ENCODE measurements at places on chromosomes 3 and 15.

DNA sequence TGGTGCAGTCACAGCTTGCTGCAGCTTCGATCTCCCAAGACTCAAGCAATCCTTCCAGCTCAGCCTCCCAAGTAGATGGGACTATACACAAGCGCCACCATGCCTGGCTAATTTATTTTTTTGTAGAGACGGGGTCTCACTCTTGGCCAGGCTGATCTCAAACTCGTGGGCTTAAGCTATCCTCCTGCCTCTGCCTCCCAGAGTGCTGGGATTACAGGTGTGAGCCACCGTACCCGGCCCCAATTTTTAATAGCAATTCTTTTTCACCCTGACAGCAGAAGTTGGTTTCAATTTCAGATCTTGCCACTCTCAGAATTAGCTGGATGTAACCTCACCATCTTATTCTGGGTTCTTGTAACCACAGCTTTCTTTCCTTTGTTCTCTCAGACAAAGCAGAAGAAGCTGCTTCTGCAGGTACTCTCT is 64.8 kb downstream of the TRIM71 start:
- no peak for DNase-seq

DNA sequence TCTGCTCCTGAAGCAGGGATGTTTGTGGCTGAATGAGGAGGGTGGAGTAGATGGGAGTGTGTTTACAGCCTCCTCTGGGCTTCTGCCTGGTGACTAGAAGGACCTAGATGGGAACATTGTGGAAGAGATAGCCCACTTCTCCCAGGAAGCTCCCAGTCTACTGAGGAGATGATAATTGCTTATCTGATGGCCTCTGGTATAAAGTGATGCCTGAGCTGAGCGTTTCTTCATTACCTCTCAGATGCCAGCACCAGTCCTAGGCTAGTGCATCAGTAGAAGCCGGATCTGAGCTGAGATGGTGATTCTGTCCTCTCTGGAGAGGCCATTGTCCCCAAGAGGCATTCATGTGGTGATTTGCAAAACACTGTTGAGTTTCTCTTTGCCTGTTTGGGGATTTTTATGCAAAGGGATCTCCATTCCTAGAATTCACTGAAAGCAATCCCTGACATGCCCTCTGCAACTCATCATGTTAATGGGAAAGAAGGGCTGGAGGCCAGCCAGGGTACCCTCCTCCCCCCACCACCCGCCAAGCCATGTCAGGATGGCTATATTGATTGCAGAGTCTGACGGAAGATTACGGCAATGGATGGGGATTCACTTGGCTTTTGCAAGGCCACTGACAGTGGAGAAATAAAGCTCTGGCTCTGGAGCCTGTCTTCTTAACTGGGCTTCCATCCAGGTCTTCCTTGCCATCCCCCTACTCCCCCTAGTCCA is 166.4 kb upstream of the ROPN1 start:
- DNase-seq: no peak

GRCh38 chr3:47614788-47615187 is 36.1 kb upstream of the CSPG5 start:
- DNase-seq: no peak

DNA sequence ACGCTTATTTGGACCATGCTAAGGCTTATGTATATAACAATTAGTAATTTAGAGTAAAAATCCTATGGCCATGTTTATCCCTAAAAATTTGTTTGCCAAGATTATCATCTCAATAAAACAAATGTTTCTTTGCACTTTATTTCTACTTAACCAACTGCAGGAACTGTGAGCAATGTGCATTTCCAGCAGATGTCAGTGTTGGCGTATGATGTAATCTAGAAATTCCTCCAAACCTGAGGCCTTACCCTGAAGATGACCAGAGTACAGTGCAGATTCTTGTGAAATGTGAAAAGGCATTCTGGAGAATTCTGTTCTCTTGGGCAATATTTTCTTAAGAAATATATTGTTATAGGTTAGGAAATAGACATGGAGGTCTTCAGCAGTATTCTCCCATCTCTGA is 205.9 kb downstream of the MBNL1 start:
- peak; percentile 48 for DNase-seq

DNA sequence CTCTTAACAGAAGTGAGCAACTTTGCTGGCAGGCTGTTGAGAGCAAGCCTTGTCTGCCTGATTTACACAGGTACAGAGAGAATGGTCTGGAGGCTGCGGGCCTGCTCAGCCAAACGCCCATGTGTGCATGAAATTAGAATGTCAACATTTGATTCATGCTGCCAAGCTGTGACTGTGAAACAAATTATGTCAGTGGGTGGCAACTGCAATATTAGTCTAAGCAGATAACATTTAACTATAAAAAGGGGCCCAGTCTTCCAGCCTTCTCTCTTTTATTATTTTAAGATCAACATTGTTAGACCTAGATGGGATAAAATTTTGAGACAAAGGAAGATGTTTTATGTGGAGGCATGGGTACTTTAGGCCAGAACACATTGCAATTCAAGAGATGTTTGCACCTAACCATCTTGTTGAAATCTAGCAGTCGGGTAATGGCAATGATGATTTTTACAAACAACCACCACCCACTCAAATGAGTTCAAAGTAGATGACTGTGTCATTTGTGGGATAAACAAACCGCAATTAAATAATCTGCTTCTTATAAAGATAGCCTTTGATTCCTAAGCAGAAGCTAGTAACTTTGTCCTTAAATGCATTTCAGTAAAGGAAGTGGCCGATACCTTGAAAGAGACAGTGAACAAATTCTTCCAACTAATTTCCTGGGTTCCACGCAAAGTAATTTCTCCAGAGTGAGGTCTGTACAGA is 70.2 kb downstream of the FOXB1 start:
- DNase-seq: no peak

DNA sequence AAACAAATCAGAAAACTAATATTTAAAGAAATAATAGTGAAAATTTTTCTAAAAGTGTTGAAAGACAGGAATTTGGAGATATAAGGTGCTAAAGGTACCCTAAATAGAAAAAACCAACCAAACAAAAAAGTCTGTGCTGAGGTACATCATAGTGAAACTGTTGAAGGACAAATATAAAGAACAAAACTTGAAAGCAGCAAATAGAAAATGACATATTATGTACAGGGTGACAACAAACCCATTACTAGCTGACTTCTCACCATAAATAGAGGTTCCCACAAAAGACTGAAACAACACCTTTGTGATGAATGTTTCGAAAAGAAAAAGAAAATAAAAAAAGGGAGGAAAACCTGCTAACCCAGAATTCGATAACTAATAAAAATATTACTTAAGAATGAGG is 502.5 kb upstream of the NECTIN3 start:
- DNase-seq: no peak

GRCh38 chr3:101836652-101837598 is 12.4 kb upstream of the NFKBIZ start:
- no peak for DNase-seq

- no peak for DNase-seq
Observed at GRCh38 chr3:42900226-42901072, 5.5 kb upstream of the ZNF662 start.

DNA sequence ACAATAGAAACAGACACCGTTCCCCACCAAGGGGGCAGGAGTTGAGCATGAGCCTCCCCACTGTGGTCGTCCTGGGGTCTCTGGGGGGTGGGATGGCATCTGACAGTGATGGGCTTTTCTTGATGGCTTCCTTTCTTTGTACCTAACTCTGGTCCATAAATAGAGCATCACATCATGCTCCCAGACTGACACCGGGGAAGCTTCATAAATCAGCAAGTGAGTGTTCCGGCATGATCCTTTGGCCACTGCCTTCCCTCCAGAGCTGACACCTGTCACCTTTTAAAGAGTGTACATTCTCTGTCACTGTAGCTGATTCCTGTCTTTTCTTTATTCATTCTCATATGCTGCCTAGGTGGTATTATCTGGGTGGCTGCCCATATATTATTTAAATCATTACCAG is 129.9 kb downstream of the ROBO2 start:
- DNase-seq: no peak

DNA sequence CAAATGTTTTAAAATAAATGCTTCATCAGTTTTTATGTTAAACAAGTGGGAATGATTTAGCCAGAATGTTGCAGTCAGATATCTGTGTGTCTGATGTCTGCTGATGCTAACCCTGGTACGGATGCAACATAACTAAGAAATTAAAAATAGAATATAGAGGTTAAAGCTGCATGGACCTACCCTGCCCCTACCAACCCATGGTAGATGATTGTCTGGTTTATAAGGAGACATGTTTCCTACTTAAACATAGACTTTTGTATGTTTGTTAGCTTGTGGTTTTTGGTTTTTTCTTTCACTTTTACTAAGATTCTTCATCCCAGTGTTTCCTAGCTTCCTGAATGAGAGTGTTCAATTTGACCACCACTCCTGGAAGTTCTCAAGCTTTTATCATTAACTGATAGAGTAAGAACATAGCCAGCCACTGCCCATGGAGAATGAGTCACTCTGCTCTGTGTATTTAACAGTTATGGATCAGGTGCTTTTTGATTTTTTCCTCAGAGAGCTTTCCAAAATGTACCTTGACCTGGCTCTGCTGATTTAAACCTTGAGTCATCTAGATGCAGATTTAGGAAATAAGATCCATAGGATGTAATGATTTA is 70.7 kb upstream of the VEPH1 start:
- no peak for DNase-seq

DNA sequence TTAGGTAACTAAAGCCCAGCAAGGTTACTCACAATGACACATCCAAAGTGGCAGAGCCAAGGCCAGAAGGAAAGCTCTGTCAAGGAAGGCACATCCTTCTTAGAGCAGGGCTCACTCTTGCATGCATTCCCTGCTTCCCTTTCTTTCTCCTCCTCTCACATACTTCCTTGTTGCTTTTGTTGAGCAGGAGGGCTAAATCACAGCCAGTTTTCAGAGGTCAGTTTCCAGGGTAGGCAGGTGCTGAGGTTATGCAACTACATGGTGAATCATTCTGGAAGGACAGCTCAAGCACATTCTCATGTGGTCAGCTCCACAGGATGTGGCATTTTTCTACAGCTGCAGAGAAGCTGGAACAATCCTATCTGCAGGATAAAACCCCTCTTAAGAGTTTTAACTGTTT is 275.6 kb downstream of the ZNF621 start:
- DNase-seq: no peak

GRCh38 chr15:58486062-58486461 is 54.3 kb downstream of the LIPC start:
- DNase-seq: no peak

DNA sequence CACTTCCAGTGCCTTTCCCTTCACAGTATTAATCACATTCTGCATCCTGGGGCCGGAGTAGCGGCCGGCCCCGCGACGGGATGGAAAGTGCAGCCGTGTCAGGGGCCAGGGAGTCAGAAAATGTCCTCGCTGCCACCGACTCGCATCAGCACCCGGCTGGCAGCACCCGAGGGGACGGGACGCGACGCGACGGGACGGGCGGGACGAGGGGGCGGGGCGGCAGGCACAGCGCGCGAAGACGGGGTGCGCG is 353 bp downstream of the ATG3 start:
- no peak for DNase-seq

DNA sequence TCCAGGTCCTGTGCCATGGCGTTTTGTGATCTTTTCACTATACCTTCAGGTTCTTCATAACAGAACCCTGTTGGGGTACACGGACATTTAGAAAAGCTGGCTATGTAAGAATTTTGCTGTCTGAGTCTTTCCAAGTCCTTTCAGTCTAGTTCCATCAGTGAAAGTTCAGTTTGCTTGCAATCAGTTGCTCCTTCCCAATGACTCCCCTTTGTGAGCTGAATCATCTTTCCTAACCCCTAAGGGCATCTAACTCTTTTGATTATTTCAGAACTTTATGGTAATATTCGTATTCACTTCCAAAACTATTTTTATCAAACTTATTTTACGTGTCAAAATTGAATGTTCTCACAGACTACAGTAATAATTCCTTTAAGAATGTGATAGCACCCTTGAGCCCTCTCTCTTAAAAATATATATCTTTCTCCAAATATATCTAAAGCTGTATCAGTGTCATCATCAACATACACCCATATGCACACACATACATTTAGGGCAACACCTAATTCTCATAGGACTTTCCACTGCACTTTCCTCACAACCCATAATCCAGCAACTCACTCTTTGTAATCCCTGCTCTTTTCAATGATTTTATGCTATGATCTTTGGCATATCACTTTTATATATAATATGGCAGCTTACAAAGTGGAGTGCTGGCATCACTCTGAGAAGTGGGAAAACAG is 263.7 kb downstream of the GBE1 start:
- no peak for DNase-seq

- DNase-seq: no peak
Observed at GRCh38 chr3:116270056-116270455, 175.2 kb downstream of the LSAMP start.

DNA sequence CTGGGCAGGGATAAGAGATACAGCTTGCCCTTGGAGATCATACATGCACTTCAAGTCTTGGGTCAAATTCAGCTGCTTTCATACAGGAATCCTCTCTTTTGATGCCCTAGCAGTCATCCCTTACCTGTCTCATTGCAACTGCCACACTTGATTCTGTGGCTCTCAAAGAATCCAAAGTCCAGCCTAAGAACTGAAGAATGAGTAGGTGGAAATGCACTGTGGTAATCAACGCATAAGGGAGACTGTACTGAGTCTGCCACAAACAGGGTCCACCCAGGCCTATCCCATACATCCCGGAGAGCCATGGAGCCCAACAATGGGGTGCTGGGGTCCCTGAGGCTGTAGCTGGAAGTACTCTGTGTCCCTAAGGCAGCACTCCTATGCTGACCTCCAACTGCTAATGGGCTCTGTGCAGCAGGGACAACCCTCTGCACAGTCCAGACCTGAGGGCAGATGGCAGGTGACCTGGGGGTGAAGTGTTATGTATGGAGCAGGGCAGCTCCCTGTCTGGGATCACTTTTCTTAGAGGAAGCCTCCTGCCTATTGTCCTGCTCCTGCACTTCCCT is 1.7 kb upstream of the VPS18 start:
- no peak for DNase-seq

- DNase-seq: no peak
Observed at GRCh38 chr3:146191051-146191450, 30.1 kb upstream of the PLOD2 start.

DNA sequence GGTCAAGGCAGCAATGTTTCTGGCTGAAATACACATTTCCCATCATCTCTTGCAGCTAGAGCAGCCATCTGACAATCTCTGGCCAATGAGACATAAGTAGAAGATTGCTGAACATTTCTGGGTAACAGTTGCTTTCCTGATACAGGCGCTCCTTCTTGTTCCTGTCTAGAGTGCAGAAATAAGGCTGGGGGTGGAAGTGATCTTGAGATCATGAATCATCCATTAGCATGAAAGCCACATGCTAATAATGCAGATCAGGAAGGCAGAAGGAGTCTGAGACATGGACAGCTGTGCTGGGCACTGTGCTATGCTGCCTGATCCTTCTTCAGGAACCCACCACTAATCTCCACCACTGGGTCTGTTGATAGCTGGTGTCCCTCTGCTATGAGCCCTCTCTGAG is 14.8 kb upstream of the TMEM108 start:
- DNase-seq: no peak

GRCh38 chr3:172189213-172189612 is 149.8 kb downstream of the FNDC3B start:
- no peak for DNase-seq

DNA sequence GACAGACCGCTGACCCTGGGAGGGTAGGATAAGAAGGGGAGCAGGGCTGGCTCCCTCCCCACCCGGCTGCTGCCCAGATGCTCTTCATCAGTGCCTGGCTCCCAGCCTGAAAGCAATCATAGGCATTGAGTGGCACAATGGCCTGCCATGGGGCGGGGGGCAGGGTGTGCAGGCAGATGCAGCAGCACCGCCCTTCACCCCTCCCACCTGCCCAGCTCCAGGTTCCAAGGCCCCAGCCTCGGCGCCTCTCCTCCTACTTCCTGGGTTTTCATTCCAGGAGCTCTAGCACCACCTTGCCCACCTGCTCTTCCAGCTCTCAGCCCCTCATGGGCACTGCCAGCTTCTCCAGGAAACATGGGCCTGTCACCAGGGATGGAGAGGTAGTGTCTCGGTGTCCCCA is 101.7 kb downstream of the MEGF11 start:
- no peak for DNase-seq
